C1 segment of cervical spinal cord (tissue), 14 donors: ENCODE measurements at places on chromosomes 4 and X.

- no peak for DNase-seq
Observed at GRCh38 chrX:132271311-132271778, 52.1 kb upstream of the RAP2C start.

GRCh38 chr4:139599076-139599475, 43.1 kb upstream of the SETD7 start:
- DNase-seq, result no peak

DNA sequence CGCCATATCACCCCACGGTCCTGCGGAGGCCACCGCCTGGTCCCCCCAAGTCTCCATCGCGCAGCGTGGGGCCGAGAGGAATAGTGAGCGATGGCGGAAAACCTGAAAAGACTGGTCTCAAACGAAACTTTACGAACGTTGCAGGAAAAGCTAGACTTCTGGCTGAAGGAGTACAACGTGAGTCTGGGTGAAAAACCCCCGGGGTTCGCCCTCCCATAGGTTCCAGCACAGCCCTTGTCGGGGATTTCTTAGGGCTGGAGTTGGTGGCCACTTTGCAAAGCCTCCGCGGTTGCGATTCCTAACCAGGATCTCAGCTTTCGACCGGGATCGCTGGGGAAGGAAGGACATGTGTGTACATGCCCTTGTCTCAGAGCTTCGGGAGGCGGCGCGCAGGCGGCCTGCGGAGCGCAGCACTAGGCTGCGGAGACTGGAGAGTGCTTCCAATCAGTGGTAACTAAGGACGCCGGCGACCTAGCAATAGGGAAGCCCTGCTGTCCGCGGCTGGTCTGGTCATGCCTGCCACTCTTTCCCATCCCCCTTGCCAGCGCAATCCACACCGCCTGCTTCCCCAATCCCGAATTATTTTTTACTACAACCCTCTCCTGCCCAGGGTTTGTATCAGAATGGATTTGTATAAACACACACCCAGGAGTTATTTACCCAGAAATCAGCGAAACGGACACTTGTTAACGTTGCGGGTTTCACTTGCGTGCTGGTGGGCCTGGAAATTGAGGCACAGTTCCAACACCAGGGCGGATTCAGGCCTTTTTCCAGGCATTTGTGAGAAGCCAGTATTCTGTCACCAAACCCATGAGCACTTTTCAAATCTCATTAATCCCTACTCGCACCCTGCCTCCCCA, 741 bp downstream of the SPATA18 start:
- DNase-seq, result peak; percentile 49

DNA sequence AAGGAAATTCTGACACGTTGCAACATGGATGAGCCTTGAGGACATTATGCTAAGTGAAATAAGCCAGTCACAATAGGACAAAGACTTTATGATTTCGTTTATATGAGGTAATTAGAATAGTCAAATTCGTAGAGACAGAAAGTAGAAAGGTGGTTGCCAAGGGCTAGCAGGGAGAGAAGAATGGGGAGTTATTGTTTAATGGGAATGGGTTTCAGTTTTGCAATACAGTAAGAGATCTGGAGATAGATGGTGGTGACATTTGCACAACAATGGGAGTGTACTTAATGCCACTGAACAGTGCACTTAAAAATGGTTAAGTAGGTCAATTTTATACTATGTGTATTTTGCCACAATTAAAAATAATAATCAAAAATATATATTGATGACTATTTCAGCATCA, 43.4 kb upstream of the TMEM154 start:
- DNase-seq, result no peak
